Fibroblast of skin of scalp (primary cell): ENCODE measurements at places on chromosomes 12 and 14.

DNA sequence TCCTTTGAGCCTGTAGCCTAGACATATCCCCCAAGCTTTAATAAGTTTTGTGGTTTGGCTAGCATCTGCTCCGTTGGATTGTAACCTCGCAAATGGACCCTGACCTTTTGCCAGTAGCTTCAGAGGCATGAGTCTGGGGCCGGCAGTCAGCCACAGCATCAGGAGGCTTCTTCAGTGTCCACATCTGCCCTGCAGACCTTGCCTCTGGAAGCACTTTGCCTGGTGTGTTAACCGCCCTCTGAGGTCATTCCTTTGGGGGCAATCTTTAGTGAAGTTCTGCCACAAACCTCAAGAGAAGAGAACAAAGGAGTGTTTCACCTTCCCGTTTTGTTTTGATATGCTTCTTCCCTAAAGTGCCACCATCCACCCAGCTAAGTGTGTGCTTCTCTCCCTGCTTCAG is 71.4 kb downstream of the GNS start:
- DNase-seq, result no peak

GRCh38 chr14:32865827-32866376 is 72.8 kb upstream of the NPAS3 start:
- no peak for DNase-seq

- DNase-seq, result no peak
These were observed 20.0 kb downstream of the DDX51 start for GRCh38 chr12:132123970-132124765.

DNA sequence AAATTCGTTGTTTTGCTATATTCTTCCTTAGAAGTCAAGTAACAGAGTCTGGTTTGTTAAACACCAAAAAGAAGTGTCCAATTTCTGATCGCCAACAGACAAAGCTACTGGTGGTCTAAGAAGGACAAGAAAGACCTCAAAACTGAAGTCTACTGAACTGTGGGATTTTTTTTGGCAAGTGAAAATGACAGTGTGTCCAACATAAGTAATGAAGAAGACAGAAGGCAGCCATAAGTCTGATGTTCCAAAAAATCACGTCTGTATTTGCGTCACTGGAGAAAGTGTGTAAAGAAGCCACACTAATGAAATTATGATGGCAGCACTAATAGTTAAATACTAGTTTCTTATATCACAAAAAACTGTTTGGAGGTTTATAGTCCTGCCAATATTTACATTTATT is 32.6 kb downstream of the WASHC3 start:
- no peak for DNase-seq

- DNase-seq, result no peak
These were observed 79.1 kb downstream of the KCNK10 start for GRCh38 chr14:88243946-88244345.
